ENCODE measurements at places on chromosomes 12 and 14. TPM values are rescaled to one million over a fixed set of nuclear protein-coding genes. Genes with fewer than 3 reads are reported as not detected.

DNA sequence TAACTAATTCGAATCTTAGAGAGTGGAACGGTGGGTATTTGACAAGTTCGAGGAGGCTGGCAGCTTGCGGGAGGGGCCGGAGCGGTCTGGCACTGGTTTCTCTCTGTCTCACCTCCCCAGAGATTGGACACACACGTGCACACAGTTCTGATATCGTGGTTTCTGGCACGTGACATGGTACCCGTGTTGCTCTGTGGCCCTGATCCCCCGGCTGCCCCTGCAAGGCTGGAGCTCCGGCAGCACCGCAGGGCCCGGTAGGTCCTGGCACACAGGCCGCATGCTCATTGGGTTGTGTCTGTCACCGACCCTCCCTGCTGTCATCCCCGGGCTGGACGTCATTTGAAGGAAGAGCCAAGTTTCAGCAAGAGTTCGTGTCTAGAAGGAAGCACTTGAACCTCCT lies 82.7 kb downstream of the PPP2R5C start:
- no peak for DNase-seq

The DLGAP5 gene
- 112 TPM for total RNA-seq

DNA sequence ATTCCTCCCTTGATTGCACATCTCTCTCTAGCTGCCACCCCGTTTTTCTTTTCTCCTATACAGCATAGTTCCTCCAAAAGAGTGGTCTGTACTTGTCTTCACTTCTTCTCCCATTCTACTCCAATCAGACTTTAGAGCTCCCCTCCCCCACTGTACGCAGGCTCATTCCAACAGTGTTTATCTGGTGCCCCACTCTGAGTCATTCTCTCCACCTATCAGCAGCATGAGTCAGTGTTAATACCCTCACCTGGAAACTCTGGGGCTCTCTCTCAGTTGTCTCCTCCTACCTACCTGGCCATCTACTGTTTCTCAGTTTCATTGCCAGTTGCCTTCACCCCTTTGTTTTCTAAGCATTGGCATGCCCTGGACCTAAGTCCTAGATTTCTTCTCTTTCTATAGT lies 175.1 kb upstream of the ARHGAP5 start:
- no peak for DNase-seq

The KRT73 gene
- total RNA-seq: 0.45 TPM

The C12orf50 gene
- not detected for total RNA-seq

The PMCH gene
- not detected for total RNA-seq

DNA sequence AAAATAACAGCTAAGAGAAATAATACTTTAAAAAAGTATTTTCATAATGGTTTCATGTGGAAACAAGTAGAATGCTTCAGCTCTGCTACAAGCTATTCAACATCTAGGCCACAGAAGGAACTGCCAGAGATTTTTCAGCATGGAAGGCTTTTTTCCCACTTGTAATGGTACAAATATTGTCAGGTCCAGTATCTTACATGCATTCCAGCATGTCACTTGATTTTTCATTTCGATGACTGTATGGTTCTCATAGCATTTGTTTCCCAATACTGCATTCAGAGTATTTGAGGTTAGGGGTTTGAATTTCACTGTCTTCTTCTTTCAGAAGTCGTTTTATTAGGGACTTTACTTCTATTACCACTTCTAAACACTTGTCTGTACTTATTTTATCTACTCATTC lies 1701.5 kb upstream of the FLRT2 start:
- DNase-seq: no peak

- DNase-seq: no peak
Measured at GRCh38 chr14:64109819-64110554, 184.2 kb downstream of the ESR2 start.

DNA sequence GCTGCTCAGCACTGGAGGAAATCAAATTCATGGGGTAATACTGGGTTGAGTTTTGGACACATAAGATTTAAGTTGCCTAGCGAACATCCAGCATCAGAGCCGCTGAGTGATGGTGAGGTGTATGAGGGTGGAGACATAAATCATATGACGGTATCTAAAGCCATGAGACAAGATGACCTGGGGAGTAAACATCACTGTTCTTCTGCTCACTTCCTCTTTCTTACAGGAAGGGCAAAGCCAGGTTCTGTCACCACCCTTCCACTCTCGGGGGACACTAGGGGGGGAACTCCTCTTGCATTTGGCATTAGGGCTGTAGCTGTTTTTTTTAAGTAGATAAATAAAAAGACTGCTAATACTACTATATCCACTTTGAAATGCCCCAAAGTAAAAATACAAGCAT lies 24.0 kb downstream of the PRDM4 start:
- DNase-seq: peak; percentile 28

The PIANP gene
- total RNA-seq: not detected

- DNase-seq: no peak
Measured at GRCh38 chr14:50039120-50039517, 77.3 kb downstream of the VCPKMT start.

The GDF11 gene
- total RNA-seq: 13.9 TPM

DNA sequence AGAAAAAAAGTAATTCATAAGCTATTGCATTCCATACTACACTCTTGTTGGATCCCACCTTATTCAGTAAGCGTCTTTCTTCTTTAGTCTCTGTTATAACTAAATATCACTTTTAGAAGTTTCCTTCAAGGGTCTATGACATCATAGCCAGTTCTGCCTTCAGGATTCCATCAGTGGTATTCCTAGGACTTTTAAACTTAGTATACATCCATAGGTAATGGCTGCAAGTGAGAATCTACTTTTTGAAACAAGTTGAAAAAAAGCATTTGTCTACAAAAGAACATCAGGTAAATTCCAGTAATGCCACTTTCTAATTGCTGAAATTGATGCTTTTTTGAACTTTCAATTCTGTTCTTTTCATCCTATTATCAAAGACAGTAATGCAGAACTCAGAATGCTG lies at the start of gene FSCB:
Gene FSCB (minus strand): TSS at position 101 of the 400 bp plus-strand sequence. CDS start 296 bp downstream, outside the sequence.
- DNase-seq: no peak

- no peak for DNase-seq
Measured at GRCh38 chr12:123045678-123046077, 65.2 kb downstream of the ARL6IP4 start.

The TCTN1 gene
- total RNA-seq: 7.9 TPM

- DNase-seq: no peak
Measured at GRCh38 chr12:122111089-122111641, 32.6 kb downstream of the MLXIP start.

The LGR5 gene
- total RNA-seq: not detected

The GDF3 gene
- not detected for total RNA-seq

The INHBC gene
- not detected for total RNA-seq

DNA sequence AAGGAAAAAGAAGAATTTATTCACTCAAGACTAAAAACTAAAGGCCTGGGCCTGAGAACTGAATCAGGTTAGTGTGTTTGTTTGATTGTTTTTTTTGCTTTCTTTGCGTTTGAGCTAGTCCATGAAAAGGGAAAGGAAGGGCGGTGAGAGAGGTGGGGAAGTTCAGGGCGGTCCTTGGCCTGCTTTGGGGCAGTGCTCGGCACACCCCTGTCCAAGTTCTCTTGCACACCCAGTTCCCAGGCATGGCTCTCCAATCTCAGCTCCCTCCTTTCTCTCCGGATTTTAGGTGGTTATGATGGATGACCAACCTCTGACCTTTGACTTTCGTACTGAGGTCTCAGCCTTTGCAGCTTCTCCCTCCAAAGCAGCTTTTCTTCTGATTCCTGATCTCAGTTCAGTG lies 11.3 kb downstream of the COA8 start:
- no peak for DNase-seq

DNA sequence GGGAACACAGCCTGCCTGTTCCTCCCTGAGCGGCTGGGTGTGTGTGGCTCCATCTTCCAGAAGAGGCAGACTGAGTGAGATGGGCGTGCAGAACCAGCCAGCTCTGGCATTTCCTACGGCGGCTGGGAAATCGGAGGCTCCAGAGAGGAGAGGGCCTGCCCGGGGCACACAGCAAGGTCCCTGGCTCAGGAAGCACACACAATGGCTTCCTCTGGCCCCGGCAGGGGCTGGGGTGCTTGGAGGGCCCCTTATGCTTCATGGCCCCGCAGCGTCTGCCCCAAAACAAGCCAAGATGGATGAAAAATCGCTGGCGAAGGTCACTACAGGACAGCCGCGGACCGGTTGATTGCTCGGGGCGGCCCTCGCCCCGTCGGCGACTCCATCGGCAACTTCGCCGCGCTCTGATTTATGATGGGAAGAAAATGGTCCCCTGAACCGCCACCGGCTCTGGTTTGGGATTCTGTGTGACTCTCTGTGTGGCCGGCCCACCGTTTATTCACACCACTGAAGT lies 191.5 kb upstream of the C14orf180 start:
- peak; percentile 13 for DNase-seq

The PCED1B gene
- 72.1 TPM for total RNA-seq

GRCh38 chr12:2284857-2285256 lies 232.1 kb downstream of the CACNA1C start:
- peak; percentile 43 for DNase-seq

The LIN52 gene
- total RNA-seq: 15.2 TPM

The CMA1 gene
- 0.82 TPM for total RNA-seq

GRCh38 chr14:104588066-104588857 lies 8.7 kb downstream of the C14orf180 start:
- DNase-seq: no peak

The PIWIL1 gene
- total RNA-seq: not detected

The RPGRIP1 gene
- total RNA-seq: not detected

- DNase-seq: no peak
Measured at GRCh38 chr12:41932470-41932991, 212.1 kb downstream of the GXYLT1 start.

DNA sequence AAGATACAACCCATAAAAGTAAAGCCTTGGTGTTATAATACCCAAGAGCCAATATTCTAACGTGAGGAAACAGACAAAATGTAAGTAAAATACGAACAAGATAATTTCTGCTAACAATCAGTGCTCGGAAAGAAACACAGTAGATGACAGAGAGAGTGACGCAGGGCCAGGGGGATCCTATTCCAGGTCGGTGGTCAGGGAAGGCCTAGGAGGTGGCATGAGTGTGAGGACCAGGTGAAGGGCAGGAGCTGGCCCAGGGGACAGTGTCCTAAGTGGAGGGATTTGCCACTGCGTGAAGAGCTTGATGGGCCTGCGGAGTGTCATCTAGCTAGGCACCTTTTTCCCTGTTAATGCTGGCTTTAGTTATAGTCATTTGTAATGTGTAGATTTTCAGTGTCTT lies 35.3 kb downstream of the ETV6 start:
- no peak for DNase-seq

GRCh38 chr14:45868863-45869262 lies 615.9 kb upstream of the MIS18BP1 start:
- DNase-seq: no peak

GRCh38 chr12:111408686-111409402 lies 3.1 kb downstream of the SH2B3 start:
- no peak for DNase-seq

- DNase-seq: no peak
Measured at GRCh38 chr12:57887631-57888408, 41.3 kb upstream of the CTDSP2 start.

GRCh38 chr12:105992849-105993740 lies 145.7 kb downstream of the NUAK1 start:
- no peak for DNase-seq

DNA sequence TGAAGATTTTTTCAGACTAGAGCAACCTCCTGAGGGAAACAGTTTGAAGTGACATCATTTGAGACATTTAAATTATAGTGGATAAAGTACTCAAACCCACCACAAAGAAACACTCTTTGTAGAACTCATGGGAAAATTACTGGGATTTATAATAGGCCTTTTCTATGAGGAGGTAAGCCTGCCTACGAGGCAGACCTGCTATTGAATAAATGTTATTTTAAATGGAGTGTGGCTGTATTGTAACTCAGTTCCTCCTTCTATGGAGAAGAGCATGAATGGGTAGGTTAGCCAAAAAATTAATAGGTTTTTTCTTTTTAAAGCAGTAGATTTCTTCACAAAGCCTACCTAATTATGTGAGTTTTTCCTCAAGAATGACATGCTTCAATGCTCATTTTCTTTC lies 63.7 kb upstream of the PLEKHA5 start:
- no peak for DNase-seq

GRCh38 chr12:11755302-11755930 lies 105.9 kb downstream of the ETV6 start:
- no peak for DNase-seq

- no peak for DNase-seq
Measured at GRCh38 chr12:117277875-117278274, 83.6 kb downstream of the NOS1 start.

The KERA gene
- total RNA-seq: not detected

The REP15 gene
- not detected for total RNA-seq

The AGAP2 gene
- total RNA-seq: 72.5 TPM

GRCh38 chr14:103880348-103881267 lies 33.2 kb upstream of the PPP1R13B start:
- no peak for DNase-seq

DNA sequence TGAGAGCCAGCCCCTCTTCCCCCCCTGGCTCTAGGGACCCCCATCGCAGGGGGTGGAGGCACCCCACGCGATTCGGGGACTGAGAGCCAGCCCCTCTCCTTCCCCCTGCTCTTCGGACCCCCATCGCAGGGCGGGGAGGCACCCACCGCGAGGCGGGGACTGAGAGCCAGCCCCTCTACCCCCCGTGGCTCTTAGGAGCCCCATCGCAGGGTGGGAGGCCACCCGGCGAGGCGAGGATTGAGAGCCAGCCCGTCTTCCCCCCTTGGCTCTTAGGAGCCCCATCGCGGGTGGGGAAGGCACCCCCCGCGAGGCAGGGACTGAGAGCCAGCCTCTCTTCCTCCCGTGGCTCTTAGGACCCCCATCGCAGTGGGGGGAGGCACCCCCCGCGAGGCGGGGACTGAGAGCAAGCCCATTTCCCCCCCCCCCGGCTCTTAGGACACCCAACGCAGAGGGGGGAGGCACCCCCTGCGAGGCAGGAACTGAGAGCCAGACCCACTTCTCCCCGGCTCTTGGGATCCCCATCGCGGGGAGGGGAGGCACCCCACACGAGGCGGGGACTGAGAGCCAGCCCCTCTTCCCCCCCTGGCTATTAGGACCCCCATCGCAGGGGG lies 45.6 kb downstream of the DDX11 start:
- DNase-seq: no peak

The RNASE3 gene
- total RNA-seq: not detected
